Sigmoid colon (tissue), 7 donors: ENCODE measurements at places on chromosomes 16 and 17. TPM values are rescaled to one million over a fixed set of nuclear protein-coding genes. Genes with fewer than 3 reads are reported as not detected.

The CENPX gene
- polyA plus RNA-seq, result 273 TPM

The EFNB3 gene
- 1.0 TPM for polyA plus RNA-seq

The CNTNAP1 gene
- 0.23 TPM for polyA plus RNA-seq

The PRMT7 gene
- polyA plus RNA-seq, result 12.0 TPM

The TNFRSF17 gene
- 3.8 TPM for polyA plus RNA-seq

The ALDH3A1 gene
- 1.7 TPM for polyA plus RNA-seq

The ACSM5 gene
- 1.3 TPM for polyA plus RNA-seq

The MYL4 gene
- polyA plus RNA-seq, result 2.8 TPM

The HS3ST3A1 gene
- not detected for polyA plus RNA-seq

The NPTX1 gene
- polyA plus RNA-seq, result 1.9 TPM

The KCNJ18 gene
- polyA plus RNA-seq, result not detected

The EPX gene
- polyA plus RNA-seq, result not detected

The MEOX1 gene
- polyA plus RNA-seq, result 3.4 TPM

The TBC1D3G gene
- polyA plus RNA-seq, result 0.46 TPM

The TLCD3B gene
- polyA plus RNA-seq, result not detected

The PITPNM3 gene
- polyA plus RNA-seq, result 5.7 TPM

The COTL1 gene
- polyA plus RNA-seq, result 96.6 TPM

The KLHL10 gene
- not detected for polyA plus RNA-seq

The RAB37 gene
- 15.2 TPM for polyA plus RNA-seq

The GNG13 gene
- 0.47 TPM for polyA plus RNA-seq

The PYDC1 gene
- not detected for polyA plus RNA-seq

The KRT36 gene
- polyA plus RNA-seq, result not detected

The SPNS3 gene
- polyA plus RNA-seq, result not detected

The EARS2 gene
- 19.4 TPM for polyA plus RNA-seq

The ASPHD1 gene
- polyA plus RNA-seq, result 3.4 TPM

The ARHGDIG gene
- polyA plus RNA-seq, result not detected

The MGAT5B gene
- 0.51 TPM for polyA plus RNA-seq

The MEAK7 gene
- 12.2 TPM for polyA plus RNA-seq

The GPRC5B gene
- polyA plus RNA-seq, result 8.4 TPM

The KRTAP4-1 gene
- not detected for polyA plus RNA-seq
